ENCODE measurements at places on chromosomes 6 and 20.
A peak's percentile ranks its signal among the peaks of the same experiment; 100 is the strongest.

DNA sequence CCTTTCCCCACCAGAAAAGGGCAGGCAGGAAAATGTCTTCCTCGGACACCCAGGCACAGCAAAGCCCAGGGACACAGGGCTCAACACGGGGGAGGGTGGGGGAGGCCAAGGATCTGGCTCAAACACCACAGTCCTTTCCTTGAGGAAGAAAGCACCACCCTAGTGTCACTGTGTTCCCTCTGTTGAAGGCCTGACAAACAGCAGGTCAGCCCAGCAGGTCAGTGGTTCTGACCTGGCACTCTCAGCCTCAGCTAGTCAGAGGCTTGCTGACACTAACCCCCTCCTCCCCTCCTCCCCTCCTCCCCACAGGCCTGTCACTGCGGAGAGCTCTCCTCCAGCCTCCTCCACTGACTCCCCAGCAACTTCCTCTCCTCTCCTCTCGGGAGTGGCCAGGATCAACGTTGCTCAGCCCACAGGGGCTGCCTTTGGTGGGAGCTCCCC lies 239.6 kb downstream of the LRFN2 start:
- no peak for DNase-seq

- DNase-seq, result no peak
These were observed 58.9 kb downstream of the GMDS start for GRCh38 chr6:2186516-2186915.

DNA sequence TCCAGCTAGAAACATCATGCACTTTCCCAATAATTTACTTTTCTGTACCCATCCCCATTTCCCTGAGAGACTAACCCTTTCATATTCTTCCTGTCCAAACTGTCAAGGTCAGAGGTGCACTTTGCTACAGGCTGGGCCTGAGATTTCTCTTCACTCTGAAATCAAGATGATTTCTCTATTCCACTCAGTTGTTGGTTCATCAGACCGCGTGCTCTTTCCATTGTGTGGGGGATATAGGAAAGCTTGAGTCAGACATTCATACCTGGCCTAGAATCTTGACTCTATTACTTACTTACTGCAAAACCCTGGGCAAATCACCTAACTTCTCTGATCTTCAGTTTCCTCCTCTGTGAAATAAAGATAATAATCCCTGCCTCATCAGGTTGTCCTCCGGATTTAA lies 4.7 kb upstream of the ZDHHC14 start:
- no peak for DNase-seq

GRCh38 chr6:20068421-20068988 lies 143.8 kb downstream of the MBOAT1 start:
- DNase-seq, result no peak

DNA sequence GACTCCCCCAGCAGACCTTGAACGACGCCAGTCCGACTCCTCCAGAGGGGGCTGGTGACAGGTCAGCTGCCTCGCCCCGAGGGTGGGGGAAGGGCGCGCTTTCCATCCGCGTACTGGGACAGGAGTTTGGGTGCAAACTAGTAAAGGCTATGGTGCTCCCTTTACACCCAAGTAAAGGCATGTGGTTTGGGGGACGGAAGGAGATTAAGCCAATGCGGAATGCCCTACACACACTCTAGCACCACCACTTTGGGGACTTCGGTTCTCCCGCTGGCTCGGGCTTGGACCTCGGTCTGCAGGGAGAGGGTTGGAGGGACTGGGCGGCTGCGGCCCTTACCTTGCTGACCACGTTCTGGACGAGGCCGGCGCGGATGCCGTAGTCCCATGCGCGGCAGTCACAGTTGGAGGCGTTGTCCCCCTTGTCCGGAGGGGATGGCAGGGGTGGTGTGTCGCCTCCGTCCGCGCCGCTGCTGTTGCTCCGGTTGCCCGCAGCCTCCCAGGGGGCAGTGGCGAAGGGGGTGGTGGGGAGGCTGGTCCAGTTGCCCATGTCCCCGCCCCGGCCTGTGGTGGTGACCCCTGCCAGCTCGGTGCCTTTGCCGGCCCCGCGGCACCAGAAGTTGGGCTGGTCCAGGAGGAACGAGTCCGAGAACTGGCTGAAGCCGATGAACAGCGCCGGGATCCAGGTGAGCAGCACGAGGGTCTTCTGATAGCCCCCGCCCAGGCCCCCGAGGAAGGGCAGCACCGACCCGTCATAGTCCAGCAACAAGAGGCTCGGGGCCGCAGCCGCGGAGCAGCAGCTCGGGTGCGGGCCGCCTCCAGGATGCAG lies 1.1 kb downstream of the SLC22A23 start:
- DNase-seq, result peak; percentile 33

GRCh38 chr6:26065952-26066380 lies 21.3 kb upstream of the HFE start:
- peak; percentile 51 for DNase-seq

- no peak for DNase-seq
These were observed 37.2 kb downstream of the DAAM2 start for GRCh38 chr6:39829331-39829730.

DNA sequence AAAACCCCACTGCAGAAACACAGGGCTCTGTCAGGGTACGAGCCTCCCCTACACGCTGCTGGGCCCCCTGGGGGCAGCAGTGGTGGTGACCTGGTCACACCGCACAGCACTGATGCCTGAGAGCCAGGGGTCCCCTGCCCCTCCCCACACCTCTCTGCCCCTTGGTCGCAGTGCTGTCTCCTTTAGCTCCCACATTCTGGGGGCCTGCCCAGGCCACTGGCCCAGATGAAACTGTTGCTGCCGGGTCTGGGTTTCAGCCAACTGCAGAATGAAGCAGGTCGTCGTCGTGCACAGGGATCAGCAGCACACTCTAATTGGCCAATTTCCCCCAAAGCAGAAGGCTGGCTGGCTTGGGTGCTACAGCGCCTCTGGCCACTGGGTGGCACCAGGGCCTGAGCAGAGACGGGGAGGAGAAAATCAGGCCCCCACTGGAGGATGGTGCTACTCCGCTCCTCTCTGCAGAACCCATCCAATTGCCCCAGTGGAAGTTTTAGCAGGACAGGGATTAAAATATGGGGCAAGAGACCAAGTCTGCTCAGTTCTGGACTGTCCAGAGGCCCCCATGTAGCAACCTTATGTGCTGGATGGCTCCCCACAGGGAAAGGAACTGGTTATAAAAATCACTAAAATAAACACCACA lies 26.1 kb downstream of the DIDO1 start:
- DNase-seq, result peak; percentile 87
